Right lung (tissue), 10 donors: ENCODE measurements at places on chromosomes 3 and 15.

- no peak for DNase-seq
Measured at GRCh38 chr3:129325383-129325782, 46.7 kb downstream of the HMCES start.

GRCh38 chr3:115624029-115624741 is 875 bp downstream of the GAP43 start:
- no peak for DNase-seq

DNA sequence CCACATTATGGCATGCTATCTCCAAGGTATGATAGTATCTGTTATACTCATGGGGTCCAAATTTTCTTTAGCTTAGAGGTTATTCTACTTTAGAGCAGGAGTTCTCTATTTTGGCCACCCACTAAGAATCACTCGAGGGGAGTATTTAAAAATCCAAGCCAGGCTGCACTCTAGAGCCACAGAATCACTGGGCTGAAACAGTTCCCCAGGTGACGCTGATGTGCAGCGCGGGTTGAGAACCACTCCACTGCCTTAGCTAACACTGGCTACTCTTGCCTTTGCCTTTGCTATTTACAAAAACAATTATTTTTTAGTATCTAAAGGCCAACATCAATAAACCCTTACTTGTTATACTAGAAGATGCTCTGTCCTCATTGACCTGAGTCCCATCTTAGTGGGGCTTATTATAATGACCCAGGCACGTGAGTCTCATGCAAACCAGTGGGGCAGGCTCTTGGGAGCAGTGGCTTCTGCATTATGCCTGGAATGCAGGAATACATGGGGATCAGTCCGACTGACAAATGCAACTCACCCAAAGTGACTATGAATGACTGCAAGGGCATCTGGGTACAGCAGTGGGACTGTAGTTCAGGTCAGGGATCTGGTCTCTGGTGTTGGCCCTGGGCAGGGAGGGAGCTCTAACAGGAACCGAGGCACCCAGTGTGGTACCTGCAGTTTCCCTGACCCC is 21.7 kb upstream of the CGNL1 start:
- DNase-seq: no peak

GRCh38 chr3:135271177-135272025 is 476.3 kb downstream of the EPHB1 start:
- DNase-seq: no peak

DNA sequence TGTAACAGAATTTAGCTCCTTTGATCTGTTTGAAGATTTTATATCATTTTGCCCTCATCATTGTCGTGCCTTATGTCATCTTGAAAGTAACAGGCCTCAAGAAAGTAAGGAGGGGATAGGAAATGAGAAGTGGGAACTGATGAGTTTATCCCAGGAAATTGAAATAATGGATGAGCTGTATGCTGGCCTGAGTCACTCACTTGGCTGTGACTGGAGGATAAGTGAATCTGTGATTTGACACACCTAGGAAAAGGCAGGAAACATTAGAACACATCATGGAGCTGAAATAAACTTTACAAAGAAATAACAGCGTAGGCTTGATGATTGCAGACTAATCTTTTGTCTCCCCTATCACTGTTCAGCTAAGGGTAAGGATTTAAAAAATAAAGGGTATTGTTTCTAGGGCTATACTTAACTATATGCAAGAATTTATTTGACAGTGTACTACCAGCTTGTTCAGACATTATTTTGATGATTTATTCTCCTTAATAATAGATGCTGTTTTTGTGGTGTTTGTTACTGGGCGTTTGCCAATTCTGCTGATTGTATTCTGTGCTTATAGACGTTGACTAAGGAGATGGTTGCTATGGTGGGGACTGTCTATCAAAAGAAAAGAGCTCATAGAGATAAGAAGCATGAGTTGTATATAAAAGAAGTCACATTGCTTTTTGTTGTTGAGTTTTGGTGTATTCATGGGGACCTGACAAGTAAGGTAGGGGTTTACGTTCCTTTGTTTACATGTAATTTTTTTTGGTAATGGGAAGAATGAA is 105.6 kb upstream of the ROPN1 start:
- no peak for DNase-seq
